ENCODE measurements at places on chromosomes 12 and 14.
A peak's percentile ranks its signal among the peaks of the same experiment; 100 is the strongest.

DNA sequence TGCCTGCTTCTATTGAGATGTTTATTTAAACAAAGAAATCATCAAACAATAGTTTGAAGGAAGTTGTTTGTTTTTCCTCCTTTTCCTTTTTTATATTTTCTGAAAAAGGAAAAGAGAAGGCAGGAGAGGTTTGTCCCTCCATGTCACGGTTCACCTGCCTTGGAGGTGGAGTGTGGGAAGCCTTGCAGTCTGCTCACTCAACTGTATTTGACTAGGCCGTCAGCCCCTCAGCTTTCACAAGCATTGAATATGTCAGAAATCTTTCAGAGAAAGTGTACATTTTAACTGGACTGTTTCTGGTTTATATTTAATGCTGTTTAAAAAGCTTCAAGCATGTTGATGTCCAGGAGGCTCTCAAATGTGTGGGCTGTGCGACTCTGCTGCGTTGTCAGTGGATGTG lies 370.4 kb downstream of the NPAS3 start:
- peak; percentile 37 for DNase-seq

DNA sequence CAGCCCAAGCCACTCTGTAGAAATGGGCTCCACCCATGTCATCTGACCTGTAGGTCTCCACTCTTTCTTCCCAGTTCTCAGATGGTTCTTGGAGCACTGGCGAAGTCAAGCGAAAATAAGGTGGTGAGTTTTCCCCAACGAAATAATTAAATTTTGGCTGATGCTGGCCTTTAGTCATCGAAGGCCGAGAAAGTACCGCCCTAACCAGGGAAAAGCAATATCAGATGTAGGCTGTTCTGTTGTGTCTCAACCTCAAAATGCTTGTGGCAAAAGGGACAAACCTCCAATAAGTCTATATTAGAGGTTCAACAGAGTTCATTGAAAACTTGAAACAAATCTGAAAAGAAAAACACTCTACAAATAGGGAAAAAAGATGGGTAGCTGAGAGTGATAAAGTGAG lies 48.6 kb upstream of the BCAT1 start:
- no peak for DNase-seq

- DNase-seq: peak; percentile 20
These were observed 10.2 kb upstream of the GPX2 start for GRCh38 chr14:64952598-64953309.

DNA sequence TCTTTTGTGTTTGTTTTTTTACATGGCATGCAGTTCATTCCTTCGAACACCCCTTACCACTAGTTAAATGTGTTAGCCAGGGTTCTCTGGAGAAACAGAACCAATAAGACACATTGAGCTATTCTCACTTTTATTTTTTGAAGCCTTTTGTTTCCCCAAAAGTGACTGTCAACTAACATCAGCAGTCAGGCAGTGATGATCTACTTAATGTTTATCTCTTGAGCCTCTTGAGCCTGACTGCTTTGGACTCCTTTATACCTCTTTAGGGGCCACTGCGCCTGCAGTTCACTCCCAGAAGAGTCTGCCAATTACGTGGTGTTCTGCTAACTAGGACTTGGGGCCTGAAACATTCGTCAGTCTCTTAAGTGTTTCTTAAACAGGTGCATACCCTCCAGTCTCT lies 163.7 kb upstream of the FLRT2 start:
- DNase-seq: peak; percentile 92

DNA sequence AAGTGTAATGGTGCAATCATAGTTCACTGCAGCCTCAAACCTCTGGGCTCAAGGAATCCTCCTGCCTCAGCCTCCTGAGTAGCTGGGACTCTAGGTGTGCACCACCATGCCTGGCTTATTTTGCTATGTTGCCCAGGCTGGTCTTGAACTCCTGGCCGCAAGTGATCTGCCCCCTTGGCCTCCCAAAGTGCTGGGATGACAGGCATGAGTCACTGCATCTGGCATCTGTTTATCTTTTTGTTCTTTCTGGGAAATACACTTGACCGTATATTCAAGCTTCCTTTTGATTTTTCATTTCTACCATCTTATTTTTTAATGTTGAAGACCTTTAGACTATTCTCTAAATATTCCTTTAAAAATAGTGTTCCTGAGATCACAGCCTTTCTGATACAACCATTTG lies 82.4 kb upstream of the OSBPL8 start:
- no peak for DNase-seq

GRCh38 chr14:67575684-67576083 lies 24.4 kb downstream of the PIGH start:
- DNase-seq: no peak

- no peak for DNase-seq
These were observed 500.4 kb upstream of the GARIN6 start for GRCh38 chr12:99147130-99147529.

Measured in eye (tissue), 1 donor.